ENCODE measurements at places on chromosomes 6 and 20.

DNA sequence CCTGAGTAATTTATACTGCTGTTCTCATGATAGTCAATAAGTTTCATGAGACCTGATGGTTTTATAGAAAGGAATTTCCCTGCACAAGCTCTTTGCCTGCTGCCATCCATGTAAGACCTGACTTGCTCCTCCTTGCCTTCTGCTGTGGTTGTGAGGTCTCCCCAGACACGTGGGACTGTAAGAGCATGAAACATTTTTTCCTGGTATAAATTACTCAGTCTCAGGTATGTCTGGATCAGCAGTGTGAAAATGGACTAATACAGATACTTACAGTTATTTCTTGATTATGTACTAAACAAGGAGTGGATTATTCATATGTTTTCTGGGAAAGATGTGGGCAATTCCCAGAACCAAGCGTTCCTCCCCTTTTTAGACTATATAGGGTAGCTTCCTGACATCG is 1.9 kb upstream of the TRIM38 start:
- DNase-seq, result no peak

GRCh38 chr6:169190144-169190584 is 63.5 kb downstream of the THBS2 start:
- peak; percentile 87 for DNase-seq

- DNase-seq, result no peak
These were observed 230.2 kb downstream of the CDH4 start for GRCh38 chr20:61482056-61482887.

DNA sequence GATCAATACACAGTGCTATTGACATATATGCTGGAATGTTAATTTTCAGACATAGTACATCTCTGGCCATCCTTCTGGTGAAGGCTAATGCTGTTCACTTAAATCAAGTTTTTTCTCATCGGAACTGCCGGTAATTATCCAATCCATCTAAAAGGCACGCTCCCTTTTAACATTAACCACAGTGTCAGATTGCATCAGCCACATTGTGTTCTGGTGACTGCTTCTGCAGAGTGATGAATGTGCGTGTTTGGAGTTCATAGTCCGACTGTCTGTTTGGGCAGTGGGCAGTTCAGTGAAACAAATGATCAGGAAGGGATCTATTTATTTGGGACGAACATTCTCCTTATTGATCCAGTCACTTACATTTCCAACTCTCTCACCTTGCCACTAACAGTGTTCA is 49.5 kb downstream of the SOBP start:
- DNase-seq, result no peak

DNA sequence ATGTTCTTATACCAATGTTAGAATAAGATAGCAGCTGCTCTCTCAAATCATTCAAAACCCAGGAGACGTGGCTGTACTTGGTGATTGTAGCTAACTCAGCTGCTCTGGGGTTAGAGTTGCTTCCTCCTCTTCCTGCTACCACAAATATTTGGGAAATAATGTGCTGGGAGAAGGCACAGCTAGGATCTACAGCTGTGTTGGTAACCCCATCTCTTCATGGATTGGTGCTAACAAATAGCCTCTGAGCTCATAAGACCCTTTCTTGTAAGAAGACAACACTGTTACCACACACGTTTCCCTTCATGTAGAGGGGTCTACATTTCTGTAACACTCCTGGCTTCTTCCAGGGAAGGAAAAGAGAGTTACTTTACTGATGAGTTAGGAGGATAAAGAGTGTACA is 911.0 kb upstream of the CITED2 start:
- DNase-seq, result no peak

DNA sequence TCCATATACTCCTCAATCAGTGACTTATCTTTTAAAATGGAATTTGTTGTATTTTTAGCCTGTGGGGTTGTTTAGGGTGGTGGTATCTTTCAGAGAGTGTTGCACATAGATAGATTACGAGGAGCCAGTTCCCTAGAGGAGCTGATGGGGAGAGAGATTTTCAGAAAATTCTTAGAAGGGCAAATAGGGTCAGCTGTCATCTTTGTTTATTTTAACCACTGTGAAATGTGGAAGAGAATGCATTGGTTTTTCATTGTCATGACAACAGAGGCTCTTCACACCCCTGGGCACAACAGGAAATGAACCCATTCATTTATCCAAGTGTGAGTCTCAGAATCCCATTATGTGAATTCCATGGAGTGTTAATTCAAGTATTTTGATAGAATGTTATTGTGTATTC is 188.4 kb downstream of the JARID2 start:
- DNase-seq, result no peak

DNA sequence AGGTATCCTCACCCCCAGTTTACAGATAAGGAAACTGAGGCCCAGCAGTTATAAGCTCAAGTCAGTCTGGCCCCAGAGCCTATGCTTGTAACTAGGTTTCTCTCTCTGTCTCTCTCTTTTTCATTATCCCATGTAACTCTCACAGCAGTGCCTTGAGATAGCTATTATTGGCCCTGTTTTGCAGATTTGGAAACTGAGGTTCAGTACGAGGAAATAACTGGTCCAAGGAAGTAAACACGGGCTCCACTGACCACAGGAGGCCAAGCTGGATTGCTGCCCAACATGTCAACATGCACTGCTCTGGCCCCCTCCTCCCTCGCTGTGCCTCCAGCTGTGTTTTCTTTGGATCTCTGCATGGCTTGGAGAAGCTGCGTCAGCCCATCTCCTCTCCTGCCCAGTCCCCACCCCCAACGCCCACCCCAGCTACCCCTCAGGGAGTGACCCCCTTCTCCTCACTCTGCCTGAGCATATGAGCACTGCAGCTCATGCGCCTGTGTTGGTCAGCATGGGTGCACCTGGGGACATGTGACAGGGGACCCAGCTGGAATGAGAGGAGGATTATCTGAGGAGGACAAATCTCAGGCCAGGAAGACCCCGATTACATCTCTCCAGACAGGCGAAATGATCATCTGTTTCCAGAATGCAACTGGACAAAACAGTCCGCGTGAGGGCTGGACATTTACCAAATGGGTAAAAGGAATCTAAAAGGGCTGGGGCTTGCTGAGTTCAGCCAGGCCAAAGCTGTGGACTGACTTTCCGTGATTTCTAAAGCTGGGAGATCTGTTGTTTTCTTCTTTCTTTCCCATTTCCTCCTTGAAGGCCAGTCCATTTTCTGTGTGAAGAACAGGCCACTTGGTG is 7.8 kb upstream of the PLTP start:
- DNase-seq, result peak; percentile 84

DNA sequence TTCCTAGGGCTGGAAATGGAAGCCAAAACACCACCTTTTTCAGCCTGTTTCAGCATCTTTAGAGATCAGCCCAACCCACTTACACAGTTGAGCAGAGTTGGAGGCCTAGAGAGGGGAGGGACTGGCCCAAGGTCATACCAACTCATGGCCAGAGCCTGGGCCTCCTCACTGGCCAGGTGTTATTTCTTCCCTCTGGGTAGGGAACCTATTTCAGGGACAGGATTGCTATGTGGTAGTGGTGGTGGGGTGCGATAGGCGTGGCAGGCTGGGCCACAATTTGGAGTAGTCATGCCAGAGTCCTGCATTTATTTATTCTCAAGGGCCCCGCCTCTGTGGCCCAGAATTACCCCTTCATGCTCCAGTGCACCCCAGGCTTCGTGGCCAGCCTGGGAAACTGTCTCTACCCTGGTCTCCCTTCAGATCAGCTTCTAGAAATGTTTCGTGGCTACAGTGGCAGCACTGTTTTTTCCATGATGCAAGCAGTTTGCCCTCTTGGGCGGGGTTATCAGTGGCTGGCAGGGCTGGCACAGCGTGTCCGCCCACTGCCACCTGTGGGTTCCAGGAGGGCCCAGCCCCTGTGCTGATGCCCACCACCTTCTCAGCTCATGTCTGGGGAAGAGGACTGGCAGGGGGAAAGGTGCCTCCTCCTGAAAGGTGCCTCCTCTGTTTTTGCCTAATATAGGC is 6.2 kb downstream of the VEGFA start:
- DNase-seq, result peak; percentile 13

GRCh38 chr20:62675877-62676260 is 32.8 kb upstream of the NTSR1 start:
- no peak for DNase-seq

- no peak for DNase-seq
These were observed 74.0 kb upstream of the EYA2 start for GRCh38 chr20:46820682-46821081.

GRCh38 chr6:73558624-73559398 is 38.0 kb upstream of the EEF1A1 start:
- no peak for DNase-seq

GRCh38 chr6:51495610-51496396 is 591.6 kb downstream of the PKHD1 start:
- no peak for DNase-seq

DNA sequence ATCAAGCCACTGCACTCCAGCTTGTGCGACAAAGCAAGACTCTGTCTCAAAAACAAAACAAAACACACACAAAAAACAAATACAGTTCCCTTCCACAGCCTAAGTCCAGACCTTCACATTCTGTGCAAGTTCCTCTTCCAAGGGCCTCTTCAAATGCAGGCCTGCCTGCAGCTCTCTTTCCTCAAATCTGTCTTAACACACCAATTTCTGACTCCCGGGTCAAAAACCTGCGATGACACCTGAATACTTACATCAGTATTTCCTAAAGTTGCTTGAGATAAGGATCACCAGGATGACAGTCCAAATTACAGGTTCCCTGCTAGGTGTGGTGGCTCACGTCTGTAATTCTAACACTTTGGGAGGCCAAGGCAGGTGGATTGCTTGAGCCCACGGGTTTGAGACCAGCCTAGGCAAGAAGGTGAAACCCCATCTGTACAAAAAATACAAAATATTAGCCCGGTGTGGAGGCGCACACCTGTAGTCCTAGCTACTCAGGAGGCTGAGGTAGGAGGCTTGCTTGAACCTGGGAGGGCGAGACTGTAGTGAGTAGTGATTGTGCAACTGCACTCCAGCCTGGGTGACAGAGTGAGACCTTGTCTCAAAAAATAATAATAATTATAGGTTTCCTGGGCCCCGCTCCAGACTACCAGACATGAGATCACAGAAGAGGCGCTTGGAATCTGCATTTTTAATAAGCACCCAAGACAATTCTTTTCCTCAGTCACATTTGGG is 8.8 kb upstream of the PARD6B start:
- DNase-seq, result no peak

DNA sequence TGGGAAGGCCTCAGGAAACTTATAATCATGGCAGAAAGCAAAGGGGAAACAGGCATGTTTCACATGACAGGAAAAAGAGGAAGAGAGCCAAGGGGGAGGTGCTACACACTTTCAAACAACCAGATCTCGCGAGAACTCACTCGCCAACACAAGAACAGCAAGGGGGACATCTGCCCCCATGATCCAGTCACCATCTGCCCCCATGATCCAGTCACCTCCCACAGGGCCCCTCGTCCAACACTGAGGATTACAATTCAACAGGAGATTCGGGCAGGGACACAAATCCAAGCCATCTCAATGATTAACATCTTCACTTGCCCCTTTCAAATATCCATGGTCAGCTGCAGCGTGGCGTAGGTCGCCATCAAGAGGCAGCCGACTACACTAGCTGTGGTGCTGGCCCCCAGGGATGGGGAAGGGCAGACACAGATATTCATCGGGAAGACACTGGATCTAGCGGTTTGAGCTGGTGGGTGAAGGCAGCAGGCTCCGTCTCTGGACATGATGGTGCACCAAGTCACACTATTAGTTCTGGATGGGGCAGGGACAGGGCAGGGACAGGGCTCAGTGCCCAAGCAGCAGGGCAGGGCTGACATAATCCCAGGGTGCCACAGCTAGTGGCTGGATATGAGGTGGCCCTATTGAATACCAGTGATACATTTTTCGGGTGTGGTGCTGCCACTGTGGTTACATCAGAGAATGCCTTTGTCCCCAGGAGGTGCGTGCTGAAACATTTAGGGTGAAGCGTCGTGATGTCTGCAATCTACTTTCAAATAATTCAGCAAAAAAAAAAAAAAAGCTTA is 31.6 kb downstream of the TUBB2B start:
- DNase-seq, result no peak

DNA sequence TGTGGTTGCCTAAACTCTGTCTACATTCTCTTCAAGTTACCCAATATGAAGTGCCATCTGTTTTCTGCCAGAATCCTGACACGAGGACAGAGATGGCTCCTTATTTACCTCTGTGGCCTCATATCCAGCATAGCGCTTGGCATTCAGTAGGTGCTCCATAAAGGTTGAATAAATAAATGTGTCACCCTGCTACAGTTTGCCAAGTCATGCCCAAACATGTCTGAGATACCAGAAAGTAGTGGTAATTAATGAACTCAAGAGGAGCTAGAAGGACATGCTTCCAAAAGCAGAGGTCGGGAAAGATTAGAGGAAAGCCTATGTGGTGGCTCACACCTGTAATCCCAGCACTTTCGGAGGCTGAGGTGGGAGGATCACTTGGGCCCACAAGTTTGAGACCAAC is 30.9 kb upstream of the E2F3 start:
- DNase-seq, result no peak

- DNase-seq, result no peak
These were observed 136.3 kb downstream of the ZMYND8 start for GRCh38 chr20:47220161-47220582.

- DNase-seq, result no peak
These were observed 317.9 kb upstream of the MARCKS start for GRCh38 chr6:113539202-113539601.

DNA sequence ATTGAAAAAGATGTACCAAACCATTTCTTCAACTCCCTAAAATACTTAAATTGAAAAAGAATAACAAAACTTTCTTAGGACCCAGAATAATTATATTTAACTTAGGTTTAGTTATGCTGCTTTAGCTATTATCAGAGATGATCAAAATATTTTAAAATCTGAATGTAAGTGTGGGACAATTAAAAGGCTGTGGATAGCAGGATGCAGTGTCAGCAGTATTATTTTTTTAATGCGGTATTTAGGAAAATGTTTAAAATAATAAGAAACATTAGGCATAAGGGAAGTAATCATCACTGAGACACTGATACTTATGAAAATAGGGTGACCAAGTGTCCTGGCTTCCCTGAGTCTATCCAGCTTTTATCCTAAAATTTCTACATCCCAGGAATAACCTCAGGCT is 161.5 kb upstream of the PTCHD4 start:
- no peak for DNase-seq

DNA sequence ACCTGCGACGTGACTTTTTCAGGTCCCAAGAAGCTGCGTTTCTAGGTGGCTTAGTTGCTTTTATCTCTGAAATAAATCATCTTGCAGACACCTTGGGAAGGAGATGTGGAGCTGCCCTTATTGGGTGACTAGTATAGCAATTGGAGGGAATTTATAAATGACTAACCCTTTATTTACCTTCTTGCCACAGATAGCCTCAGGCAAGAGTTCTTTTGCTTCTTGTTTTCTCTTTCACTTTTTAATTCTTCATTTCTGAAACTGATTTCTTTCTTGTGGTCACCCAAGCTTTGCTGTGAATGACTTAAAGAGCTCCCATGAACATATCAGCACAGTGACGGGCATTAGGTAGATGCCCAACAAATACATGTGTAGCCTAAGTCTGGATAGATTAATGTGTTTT is 3.0 kb downstream of the ADGRF4 start:
- no peak for DNase-seq

- DNase-seq, result no peak
These were observed 573.4 kb downstream of the FRK start for GRCh38 chr6:115487331-115487730.

GRCh38 chr6:28251661-28252008 is 434 bp downstream of the ZKSCAN4 start:
- no peak for DNase-seq
